Stomach (tissue), 19 donors: ENCODE measurements at places on chromosomes 16 and 17.

- no peak overlapping the region for H3K4me3 ChIP-seq
- peaks cover 88% of the 10 kb centered on the region for H3K36me3 ChIP-seq
- no peaks in the 10 kb centered on the region for H3K4me1 ChIP-seq
- peak; percentile 35 for DNase-seq
These were observed 9.0 kb upstream of the SPATA32 start for GRCh38 chr17:45270828-45271418.

DNA sequence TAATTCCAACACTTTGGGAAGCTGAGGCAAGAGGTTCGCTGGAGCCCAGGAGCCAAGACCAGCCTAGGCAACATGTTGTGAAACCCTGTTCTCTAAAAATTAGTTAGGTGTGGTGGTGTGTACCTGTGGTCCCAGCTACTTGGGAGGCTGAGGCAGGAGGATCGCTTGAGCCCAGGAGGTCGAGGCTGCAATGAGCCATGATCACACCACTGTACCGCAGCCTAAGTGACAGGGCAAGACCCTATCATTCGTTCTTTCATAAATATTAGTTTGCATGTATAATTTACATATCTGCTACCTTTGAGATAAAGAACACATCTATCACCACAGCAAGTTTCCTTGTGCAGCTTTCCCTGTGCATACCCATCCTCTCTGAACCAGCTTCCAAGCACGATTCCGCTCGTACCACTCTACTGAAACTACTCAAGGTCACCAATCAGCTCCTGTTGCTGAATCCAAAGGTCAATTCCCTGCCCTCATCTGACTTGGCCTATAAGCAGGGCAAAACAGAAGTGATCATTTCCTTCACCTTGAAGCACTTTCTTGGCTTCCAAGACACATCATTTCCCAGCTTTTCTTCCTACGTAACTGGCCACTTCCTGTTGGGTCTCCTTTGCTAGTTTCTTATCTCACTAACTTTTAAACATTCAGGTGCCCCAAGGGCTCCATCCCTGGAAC, 49.1 kb downstream of the GRB2 start:
- H3K36me3 ChIP-seq: no peaks in the 10 kb centered on the region
- no peak overlapping the region for H3K4me3 ChIP-seq
- H3K4me1 ChIP-seq: peaks cover 9% of the 10 kb centered on the region
- no peak overlapping the region for H3K27ac ChIP-seq

GRCh38 chr16:24087891-24088410, 168.2 kb upstream of the CACNG3 start:
- no peaks in the 10 kb centered on the region for H3K36me3 ChIP-seq
- H3K27me3 ChIP-seq: no peaks in the 10 kb centered on the region
- no peak overlapping the region for H3K27ac ChIP-seq
- DNase-seq: no peak

DNA sequence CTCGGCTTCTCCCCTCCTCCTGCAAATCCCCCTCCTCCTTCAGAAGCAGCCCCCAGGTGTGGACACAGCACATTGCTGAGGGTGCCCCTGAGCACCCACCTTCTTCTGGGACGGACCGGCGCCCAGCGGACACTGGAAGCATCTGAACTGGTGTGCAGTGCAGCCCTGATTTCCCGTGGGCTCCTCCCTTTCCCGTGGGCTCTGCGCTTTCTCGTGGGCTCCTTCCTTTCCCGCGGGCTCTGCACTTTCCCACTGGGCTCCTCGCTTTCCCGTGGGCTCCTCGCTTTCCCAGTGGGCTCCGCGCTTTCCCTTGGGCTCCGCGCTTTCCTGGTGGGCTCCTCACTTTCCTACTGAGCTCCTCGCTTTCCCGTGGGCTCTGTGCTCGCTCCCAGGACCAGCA, 32.6 kb upstream of the ACSF3 start:
- H3K4me1 ChIP-seq: no peaks in the 10 kb centered on the region
- no peak overlapping the region for H3K27ac ChIP-seq
- no peak overlapping the region for H3K4me3 ChIP-seq
- H3K36me3 ChIP-seq: no peaks in the 10 kb centered on the region
- H3K27me3 ChIP-seq: no peaks in the 10 kb centered on the region

- no peak overlapping the region for H3K4me3 ChIP-seq
- DNase-seq: no peak
- H3K27ac ChIP-seq: no peak overlapping the region
- H3K4me1 ChIP-seq: peaks cover 29% of the 10 kb centered on the region
These were observed 38.7 kb downstream of the TIMM22 start for GRCh38 chr17:1035546-1036170.

DNA sequence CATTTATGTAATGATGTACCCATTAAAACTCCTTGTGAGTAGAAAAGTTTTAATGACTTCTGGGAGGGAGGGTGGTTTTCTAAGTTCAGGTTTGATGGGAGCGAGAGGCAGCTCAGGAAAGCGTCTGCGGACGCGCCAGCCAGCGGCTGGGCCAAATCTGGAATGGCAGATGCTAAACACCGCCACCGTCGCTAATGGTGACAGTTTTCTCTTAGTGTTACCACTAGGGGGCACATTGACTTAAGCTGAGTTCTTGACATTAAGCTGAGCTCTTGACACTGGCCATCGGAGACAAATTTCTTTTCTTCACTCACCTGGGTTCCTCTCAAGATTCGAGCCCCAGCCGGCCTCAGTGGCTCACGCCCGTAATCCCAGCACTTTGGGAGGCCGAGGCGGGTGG, 6.7 kb downstream of the TRPV1 start:
- no peaks in the 10 kb centered on the region for H3K27me3 ChIP-seq
- no peak overlapping the region for H3K27ac ChIP-seq
- H3K4me1 ChIP-seq: no peaks in the 10 kb centered on the region
- DNase-seq: no peak

DNA sequence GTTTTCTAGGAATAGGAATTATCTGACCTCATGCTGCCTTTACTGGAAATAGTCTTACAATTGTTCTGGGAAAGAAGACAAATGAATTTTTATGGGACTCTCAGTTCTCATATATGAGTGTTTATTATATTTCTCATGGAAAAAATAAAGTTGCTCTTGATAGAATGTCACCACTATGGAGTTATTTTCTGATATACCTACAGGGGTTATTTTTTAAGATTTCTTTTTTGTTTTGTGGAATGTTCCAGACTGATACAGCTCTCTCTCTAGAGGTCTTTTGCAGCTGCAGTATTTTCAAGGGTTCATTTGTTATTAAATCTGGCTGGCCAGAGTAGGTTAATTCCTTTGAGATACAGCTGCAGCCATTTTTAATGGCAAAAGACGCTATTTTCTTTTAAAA, 100.7 kb downstream of the ABCA8 start:
- H3K27me3 ChIP-seq: no peaks in the 10 kb centered on the region
- H3K4me3 ChIP-seq: no peak overlapping the region
- no peaks in the 10 kb centered on the region for H3K4me1 ChIP-seq
- no peak for DNase-seq
- no peak overlapping the region for H3K27ac ChIP-seq

DNA sequence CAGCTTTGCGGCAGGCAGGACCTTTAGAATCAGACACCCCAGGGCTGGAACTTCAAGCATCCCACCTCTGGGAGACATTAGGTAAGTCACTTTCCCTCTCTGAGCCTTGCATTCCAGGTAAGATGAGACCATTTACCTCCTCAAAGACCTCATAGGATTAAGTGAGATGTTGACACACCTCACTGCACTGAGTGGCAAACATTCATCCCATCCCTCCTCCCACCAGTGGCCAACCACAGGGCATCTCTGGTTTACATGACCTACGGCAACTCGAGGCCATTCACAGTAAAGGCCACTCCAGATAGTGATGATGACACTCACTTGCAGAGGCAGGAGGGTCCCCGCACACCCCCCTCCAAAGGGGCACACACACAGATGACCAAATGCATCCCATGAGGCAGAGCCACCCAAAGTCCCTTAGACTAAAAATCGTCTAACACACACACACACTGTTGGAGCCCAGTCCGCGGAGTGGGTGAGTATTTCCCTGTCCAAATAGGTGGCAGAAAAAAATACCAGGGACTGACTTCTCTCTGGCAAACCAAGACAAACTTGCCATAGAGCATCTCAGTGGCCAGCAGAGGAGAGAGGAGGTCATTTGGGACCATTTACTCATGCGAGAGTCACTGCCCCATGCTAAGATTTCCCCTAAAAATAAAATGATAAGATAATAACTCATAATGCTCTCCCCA, 454.9 kb downstream of the SOX9 start:
- no peak for DNase-seq
- peaks cover 26% of the 10 kb centered on the region for H3K4me1 ChIP-seq
- H3K36me3 ChIP-seq: no peaks in the 10 kb centered on the region
- no peaks in the 10 kb centered on the region for H3K27me3 ChIP-seq
- no peak overlapping the region for H3K4me3 ChIP-seq

DNA sequence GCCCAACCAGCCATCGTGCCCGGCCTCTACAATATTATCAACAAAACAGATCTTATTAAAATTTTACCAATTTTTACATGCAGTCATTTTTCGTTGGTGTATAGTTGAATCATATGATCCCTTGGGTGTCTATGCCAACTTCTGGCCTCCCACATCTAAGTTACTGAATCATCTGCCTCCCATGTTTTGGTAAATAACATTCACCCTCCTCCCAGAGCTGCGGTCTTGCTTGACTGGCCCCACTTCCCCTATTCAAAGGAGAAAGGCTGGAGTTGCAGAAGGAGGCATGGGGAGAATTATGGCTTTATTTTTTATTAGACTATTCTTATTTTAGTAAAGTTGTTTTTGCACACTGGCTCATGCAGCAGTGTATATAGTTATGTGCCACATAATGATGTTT, 18.5 kb upstream of the CCL23 start:
- H3K27ac ChIP-seq: no peak overlapping the region
- H3K4me1 ChIP-seq: no peaks in the 10 kb centered on the region
- no peaks in the 10 kb centered on the region for H3K36me3 ChIP-seq
- H3K4me3 ChIP-seq: no peak overlapping the region

- H3K4me1 ChIP-seq: peaks cover 62% of the 10 kb centered on the region
- peak; percentile 95 for DNase-seq
- peaks cover 51% of the 10 kb centered on the region for H3K36me3 ChIP-seq
- H3K27me3 ChIP-seq: no peaks in the 10 kb centered on the region
- H3K27ac ChIP-seq: peak overlapping the region; percentile 99
These were observed 981 bp upstream of the UNC13D start for GRCh38 chr17:75845058-75845711.

DNA sequence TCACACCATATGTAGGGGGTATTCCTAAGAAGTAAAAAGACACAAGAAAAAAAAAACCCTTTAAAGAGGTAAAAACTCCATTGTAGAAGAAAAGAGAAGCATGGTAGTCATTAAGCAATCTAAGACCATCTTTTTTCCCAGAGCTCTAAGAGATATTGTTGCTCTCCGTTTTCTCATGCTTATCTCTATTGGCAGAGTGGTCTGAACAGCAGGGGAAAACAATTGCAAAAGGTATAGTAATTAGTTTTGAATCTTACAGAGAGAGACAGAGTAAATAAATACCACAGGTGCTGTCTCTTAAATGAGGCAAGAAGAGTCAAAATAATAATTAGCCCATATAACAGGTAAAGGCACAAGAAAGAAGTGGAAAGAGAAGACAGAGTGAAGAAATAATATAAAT, 821.4 kb upstream of the CA10 start:
- no peak overlapping the region for H3K4me3 ChIP-seq
- no peaks in the 10 kb centered on the region for H3K4me1 ChIP-seq
- no peak for DNase-seq
- no peaks in the 10 kb centered on the region for H3K36me3 ChIP-seq
- no peak overlapping the region for H3K27ac ChIP-seq
- H3K27me3 ChIP-seq: no peaks in the 10 kb centered on the region

- peaks cover 39% of the 10 kb centered on the region for H3K4me1 ChIP-seq
- no peak overlapping the region for H3K4me3 ChIP-seq
- peaks cover 5% of the 10 kb centered on the region for H3K27me3 ChIP-seq
These were observed 3.6 kb downstream of the VPS9D1 start for GRCh38 chr16:89716916-89717687.
